ENCODE measurements at places on chromosomes 3 and 15.

DNA sequence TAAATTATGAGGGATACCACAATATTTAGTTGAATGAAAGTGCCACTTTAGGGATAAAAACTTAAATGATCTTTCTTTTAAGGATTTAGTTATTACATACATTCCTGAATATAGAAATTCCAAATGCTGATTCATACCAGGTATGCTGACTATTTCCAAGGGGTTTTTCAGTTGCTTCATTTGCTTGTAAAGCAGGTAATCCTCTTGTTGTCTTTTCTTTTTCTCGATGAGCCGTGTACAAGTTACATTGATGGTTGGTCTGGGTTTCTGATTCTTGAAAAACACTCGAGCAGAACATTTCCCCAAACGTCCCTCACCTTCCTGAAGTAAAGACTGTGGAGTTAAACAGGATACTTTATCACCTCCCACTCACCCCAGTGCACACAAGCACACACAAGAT is 21.7 kb downstream of the RARRES1 start:
- no peak for DNase-seq

DNA sequence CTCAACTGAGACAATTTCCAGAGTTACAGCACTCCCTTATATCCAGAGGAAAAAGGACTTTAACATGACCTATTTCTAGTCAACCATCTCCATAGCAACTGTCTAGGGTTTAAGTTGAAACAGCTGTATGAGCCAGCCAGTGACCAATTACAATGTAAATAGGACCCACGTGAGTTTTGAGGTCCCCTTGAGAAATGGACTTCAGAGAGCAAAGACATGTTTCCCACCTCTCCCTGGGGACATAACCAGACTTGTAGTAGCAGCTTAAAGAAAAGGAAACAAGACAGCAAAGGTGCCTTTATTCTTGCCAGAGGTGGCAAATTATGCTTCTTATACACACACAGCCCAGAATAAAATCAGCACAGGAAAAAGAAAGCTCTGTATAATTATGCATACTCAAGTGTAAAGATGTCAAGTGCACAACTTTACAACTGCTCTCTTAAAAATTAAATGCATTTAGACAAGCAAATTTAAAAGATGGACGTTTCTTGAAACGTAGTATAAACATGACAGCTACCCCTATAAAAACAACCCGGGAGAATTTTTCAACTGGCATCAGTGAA is 40.2 kb downstream of the SUMF1 start:
- no peak for DNase-seq

DNA sequence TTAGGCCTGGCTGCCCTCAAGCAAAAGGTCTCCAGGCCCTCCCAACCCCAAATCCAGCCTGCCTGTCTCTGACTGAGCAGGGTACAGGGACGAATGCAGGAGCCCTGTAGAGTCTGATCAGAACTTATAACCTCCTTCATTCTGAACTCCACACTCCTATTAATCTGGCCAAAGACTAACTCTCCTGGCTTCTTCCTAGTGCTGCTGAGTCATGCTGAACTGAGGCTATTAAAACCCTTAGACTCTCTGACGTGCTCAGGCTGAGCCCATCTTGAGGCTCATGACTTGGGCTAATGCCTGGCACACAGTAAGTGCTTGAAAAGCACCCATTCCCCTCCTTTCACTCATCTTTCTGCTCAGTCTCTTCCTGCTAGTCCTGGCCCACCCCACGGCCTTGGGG is 81.9 kb downstream of the NUP210 start:
- DNase-seq, result no peak

GRCh38 chr3:126267169-126267975 is 87.0 kb upstream of the ALDH1L1 start:
- DNase-seq, result no peak

GRCh38 chr15:76204109-76204845 is 107.0 kb downstream of the ETFA start:
- no peak for DNase-seq

DNA sequence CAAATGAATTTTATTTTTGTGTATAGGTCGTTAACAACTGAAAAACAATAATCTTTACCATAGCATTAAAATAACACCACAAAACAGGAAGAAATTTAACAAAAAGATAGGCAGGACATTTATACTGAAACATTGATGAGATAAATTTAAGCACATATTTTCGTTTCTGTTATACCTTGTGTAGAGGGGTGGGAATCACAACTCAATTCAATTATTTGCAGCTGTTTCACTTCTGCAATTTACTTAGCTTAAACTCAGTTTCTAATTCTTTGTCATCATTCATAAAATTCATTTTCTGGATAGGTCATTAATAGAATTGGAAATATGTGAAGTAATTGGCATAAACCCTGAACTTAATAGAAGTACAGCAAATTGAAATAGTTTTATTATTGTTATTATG is 42.3 kb downstream of the TP63 start:
- DNase-seq, result peak; percentile 25

DNA sequence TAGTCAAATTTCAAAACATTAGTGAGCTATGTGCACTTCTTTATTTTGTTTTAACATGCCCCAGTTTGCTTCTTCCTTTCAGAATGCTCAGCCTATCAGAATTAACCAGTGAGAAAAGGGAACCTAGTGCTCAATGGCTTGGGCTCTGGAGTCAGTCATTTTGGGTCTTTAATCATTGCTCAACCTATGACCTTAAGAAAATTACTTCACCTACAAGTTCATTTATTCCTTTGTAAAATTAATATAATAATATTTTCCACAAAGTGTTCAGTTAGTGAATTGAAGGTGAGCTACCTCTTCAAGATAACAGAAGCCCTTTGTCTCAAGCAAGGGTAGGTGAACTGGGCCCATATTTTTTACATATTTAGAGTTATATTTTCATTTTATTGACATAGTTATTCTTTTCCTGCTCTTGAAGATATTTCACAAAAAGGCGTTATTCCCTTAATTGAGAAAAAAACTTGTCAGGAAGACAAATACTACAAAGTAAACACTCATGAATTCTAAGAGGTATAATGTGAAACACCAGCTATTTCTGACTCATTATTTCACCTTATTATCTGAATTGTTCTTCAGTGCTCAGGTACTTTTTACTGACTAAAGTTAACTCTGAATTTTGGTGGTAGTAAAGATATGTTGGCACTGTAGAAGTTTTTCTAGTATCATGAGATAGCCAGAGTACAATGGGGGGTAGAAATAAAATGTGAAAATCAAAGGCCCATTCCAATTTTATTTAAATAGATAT is 415.5 kb downstream of the NAALADL2 start:
- no peak for DNase-seq

DNA sequence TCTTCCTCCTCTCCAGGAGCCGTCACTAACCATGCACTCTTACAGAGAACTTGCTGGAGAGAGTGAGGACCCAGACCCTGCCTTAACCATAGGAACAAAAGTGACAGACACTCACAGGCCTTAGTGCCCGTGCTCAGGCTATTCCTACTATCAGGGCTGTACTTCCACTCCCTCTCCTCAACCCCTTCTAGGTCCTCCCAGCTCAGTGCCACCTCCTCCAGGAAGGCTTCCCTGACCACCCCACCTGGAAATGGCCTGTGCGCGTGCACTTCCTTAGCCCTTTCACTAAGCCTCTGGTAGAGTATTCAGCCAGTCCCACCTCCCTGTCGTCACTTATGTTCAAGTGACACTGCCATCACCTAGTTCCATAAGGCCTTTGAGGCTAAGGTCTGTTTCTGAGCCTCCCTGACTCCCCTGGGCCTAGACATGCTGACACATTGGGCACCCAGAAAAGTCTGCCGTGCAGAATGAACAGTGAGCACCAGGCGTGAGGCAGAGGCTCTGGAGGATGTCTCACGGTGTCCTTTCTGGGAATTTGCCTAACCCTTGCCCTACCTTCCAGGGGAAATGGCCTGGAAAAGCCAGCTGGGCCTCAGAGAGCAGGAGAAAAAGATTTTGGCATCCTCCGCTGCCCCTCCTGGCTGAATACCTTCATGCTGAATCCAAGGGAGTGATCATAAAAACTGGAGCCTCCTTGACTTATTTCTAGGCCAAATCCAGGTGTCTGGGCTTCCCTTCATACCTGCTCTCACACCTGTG is 108.6 kb upstream of the SMAD3 start:
- DNase-seq, result no peak

GRCh38 chr15:41160639-41161315 is 44.7 kb upstream of the INO80 start:
- no peak for DNase-seq

- no peak for DNase-seq
Observed at GRCh38 chr15:61649046-61649445, 411.2 kb downstream of the VPS13C start.

GRCh38 chr3:12182687-12183441 is 24.2 kb upstream of the TIMP4 start:
- no peak for DNase-seq

DNA sequence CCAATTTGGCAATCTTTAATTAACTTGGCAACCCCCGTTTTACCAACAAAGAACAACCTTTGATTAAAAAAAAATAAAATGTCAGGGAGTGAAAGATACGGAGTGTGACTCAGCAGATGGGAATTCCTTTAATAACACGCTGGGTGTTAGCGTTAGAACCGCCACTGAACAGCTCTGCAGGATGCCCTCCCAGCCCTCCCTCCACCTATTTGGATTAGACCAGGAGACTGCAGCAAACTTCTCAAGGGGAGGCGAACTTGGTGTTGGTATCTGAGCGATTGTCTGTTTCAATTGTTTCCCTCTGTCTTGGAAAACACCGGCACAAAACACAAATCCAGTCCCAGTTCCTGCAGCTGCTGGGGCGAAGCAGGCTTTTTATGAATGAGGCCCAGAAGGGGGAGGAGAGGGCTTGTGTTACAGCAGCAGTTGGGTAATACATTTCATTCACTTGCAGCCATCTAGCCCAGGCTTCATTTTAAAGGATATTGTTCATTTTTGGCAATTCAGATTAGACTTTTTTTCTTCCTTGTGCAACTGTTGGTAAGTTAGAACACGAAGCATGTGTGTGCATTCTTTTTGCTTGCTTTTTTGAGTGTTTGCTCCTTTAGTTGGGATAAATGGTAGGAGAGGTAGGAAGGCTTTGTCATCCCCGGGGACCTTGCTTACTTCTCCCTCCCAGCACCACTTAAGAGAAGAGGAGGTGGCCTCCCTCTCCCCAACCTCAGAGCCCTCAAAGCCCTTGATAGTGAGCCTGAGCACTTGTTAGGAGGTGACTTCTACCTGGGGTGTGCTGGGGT is 152.3 kb downstream of the IGF1R start:
- DNase-seq, result no peak

DNA sequence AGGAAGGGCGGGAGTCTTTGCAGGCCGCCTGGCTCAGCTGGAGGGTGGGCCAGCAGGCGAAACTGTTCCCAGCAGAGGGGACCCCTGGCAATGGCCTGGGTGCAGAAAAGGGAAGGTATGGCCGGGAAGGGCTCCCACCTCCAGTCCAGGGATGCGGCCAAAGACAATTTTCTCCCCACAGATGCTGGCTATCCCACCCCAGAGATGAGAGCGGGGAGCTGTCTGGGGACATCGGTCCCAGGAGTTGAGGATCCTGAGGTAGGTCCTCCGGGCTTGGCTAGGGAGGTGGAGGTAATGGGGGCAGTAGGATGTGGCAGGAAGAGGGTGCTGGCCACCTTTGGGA is 1.7 kb downstream of the SEMA3G start:
- DNase-seq, result no peak

DNA sequence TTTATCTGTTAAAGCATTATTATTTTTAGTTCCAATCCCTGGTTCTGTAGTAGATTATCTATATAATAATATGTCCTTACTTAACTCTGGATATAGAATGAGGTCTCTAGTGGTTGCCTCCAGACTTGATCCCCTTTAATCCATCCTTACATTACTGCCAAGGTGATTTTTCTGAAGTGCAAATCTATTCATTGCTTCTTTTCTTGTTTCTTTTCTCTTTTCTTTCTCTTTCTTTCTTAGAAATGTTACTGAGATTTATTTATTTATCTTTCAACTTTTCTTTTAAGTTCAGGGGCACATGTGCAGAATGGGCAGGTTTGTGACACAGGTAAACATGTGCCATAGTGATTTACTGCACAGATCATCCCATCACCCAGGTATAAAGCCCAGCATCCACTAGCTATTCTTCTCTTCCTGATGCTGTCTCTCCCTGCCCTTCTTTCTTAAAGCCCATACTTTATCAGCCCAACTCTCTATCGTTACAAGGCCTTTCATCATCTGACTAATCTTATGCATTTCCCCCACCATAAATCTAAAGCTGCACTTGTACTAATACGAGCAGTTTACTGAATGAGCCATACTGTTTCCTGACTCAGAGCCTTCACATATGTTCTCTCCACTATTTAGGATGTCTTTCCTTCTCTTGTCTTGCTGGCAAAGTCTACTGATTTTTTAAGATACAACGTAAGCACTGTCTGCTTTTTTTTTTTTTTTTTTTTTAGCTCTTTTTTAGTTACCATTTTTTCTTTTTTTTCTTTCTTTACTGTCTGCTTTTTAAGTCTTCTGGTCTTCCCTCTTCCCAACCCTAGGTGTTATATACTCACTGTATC is 4.6 kb downstream of the GLCE start:
- no peak for DNase-seq

DNA sequence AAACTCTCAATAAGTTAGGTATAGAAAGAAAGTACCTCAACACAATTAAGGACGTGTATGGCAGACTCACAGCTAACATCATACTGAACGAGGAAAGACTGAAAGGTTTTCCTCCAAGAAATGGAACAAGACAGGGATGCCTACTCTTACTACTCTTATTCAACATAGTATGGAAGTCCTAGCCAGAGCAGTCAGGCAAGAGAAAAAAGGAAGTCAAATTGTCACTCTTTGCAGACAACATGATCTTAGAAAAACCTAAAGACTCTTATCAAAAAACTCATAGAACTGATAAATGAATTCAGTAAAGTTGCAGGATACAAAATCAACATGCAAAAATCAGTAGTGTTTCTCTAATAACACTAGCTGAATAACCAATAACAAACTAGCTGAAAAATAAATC is 96.0 kb downstream of the C3orf70 start:
- no peak for DNase-seq

- no peak for DNase-seq
Observed at GRCh38 chr3:57544181-57545125, at the start of gene DNAH12. TSS of gene DNAH12 (minus strand) at chr3:57544344. CDS start at chr3:57542870, 1,474 bp downstream.

- no peak for DNase-seq
Observed at GRCh38 chr3:12924437-12924836, 83.1 kb upstream of the RPL32 start.

GRCh38 chr3:148727231-148727630 is 29.5 kb downstream of the AGTR1 start:
- DNase-seq, result peak; percentile 13

- DNase-seq, result no peak
Observed at GRCh38 chr15:45030743-45031142, 7.7 kb downstream of the SORD start.

GRCh38 chr3:51343918-51344687 is 41.0 kb upstream of the MANF start:
- no peak for DNase-seq

DNA sequence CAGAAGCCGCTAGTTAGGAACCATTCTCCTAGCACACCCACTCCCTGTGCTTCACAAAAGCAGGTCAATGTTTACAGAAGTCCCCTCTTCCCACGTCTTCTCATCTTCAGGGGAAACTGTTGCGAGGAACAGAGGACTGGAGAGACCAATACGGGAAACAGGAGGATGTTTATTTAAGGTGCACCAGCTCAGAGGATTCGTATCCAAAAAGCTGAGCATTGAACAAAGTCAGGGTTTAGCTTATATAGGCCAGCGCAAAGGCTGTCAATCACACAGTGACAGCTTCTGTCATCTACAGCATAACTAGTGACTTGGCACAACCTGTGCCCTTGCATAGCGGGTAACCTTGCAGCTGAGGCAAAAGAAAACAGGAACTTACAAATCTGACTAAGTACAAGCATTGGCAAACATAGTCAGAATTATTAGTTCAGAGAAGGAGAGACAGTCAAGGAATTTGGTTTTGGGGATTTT is 61.3 kb downstream of the ZDHHC19 start:
- no peak for DNase-seq

All from GM12864 (cell line).